ENCODE measurements at places on chromosomes 4 and X.

DNA sequence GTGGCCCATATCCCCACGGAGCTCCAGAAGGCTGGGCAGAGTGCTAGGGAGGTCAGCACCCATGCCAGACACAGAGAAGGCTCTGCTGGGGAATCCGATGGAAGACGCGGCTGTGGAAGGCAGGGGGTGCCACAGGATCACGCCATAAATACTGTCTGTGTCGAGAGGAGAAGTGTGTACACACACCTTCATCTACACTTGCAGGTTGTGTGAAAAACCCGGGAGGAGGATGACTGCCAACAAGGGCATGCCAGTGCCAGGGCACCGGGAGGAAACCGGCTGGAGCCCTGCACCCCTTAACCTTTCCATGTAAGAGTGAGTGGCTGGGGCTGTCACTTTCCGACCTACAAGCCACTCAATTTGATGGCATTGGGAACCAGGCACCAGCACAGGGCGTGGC, 31.2 kb downstream of the LETM1 start:
- H3K36me3 ChIP-seq: no peaks in the 10 kb centered on the region
- DNase-seq: no peak
- no peak overlapping the region for H3K4me3 ChIP-seq
- H3K4me1 ChIP-seq: no peaks in the 10 kb centered on the region
- no peak overlapping the region for H3K27ac ChIP-seq

DNA sequence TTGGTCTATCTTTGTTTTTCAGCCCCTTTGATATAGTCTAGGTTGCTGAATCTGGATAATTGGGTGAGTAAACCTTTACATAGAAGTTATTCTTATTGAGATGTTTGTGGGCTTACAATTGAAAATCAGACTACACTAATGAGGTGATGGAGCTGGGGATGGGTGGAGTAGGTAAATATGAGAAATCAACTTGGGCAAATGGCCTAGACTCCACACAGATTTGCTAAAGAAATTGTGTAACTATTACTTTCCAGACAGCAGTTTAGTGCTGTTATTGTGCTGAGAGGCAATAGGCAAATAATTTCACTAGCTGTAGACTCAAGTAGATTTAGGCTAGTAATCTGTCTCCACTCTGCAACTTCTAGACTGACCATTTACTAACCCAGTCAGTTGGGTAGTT, 8.2 kb downstream of the DIAPH2 start:
- H3K27me3 ChIP-seq: no peaks in the 10 kb centered on the region
- no peaks in the 10 kb centered on the region for H3K4me1 ChIP-seq
- no peak overlapping the region for H3K4me3 ChIP-seq
- H3K27ac ChIP-seq: no peak overlapping the region

GRCh38 chrX:31099536-31100090, 27.8 kb upstream of the FTHL17 start:
- no peak overlapping the region for H3K27ac ChIP-seq
- H3K4me3 ChIP-seq: no peak overlapping the region
- no peak for DNase-seq
- H3K4me1 ChIP-seq: no peaks in the 10 kb centered on the region
- no peaks in the 10 kb centered on the region for H3K36me3 ChIP-seq

- no peak for DNase-seq
- H3K4me3 ChIP-seq: no peak overlapping the region
- no peaks in the 10 kb centered on the region for H3K36me3 ChIP-seq
These were observed 26.6 kb upstream of the HTRA3 start for GRCh38 chr4:8242782-8243560.

GRCh38 chr4:14667624-14668151, 334.6 kb upstream of the CPEB2 start:
- no peaks in the 10 kb centered on the region for H3K36me3 ChIP-seq
- no peaks in the 10 kb centered on the region for H3K27me3 ChIP-seq
- no peak overlapping the region for H3K4me3 ChIP-seq
- H3K27ac ChIP-seq: no peak overlapping the region
- H3K4me1 ChIP-seq: no peaks in the 10 kb centered on the region

DNA sequence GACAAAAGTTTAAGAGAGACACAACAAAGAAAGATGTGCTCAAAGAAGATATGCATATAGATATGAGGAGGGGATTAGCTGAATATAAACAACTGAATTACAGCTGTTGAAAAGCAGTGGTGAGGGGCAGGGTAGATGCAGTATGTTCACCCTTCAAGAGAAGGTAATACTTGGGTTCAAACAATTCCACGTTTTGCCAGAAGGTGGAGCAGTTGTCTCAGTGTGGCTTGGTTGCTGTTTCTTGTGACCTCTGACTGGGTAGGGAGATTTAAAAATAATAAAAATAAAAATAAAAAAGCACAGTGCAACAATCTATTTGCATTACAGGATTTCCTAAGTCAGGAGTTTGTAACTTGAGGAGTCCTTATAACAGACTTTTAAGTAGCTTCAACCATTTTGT, 23.3 kb downstream of the PHOX2B start:
- H3K36me3 ChIP-seq: no peaks in the 10 kb centered on the region
- H3K4me1 ChIP-seq: no peaks in the 10 kb centered on the region
- H3K27me3 ChIP-seq: no peaks in the 10 kb centered on the region

- no peak overlapping the region for H3K4me3 ChIP-seq
- no peaks in the 10 kb centered on the region for H3K27me3 ChIP-seq
- H3K4me1 ChIP-seq: peaks cover 2% of the 10 kb centered on the region
- no peaks in the 10 kb centered on the region for H3K36me3 ChIP-seq
- no peak for DNase-seq
These were observed 28.7 kb downstream of the ARAP2 start for GRCh38 chr4:36215627-36216026.

GRCh38 chr4:124032035-124032434, 635.4 kb downstream of the SPRY1 start:
- H3K4me1 ChIP-seq: peaks cover 32% of the 10 kb centered on the region
- H3K27me3 ChIP-seq: no peaks in the 10 kb centered on the region

DNA sequence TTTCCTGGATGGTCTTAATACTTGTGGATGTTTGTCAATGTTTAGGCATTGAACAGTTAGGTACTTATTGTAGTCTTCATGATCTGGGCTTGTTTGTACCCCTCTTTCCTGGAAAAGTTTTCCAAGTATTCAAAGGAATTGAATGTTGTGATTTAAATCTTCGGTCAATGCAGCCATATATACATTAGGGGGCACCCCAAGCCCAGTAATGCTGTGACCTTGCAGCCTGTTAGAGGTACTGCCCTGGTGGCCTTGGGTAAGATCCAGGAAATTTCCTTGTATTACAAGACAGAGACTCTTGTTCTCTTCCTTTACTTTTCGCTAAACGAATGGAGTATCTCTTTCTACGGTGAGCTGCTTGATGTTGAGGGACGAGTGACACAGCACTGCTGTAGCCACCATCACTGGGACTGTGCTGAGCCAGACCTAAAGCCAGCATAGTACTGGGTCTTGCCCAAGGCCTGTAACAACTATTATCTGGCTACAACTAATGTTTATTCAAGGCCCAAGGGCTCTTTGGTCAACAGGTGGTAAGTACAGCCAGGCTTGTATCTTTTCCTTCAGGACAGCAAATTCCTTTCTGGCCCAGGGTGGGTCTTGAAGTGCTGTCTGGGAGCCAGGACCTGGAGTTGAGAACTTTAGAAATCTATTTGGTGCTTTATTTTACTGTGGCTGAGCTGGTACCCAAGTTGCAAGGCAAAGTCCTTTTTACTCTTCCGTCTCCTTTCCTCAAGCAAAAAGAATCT, 118.3 kb upstream of the ATOH1 start:
- H3K4me1 ChIP-seq: no peaks in the 10 kb centered on the region
- H3K4me3 ChIP-seq: no peak overlapping the region
- no peak overlapping the region for H3K27ac ChIP-seq
- no peaks in the 10 kb centered on the region for H3K36me3 ChIP-seq
- DNase-seq: no peak
- H3K27me3 ChIP-seq: no peaks in the 10 kb centered on the region

DNA sequence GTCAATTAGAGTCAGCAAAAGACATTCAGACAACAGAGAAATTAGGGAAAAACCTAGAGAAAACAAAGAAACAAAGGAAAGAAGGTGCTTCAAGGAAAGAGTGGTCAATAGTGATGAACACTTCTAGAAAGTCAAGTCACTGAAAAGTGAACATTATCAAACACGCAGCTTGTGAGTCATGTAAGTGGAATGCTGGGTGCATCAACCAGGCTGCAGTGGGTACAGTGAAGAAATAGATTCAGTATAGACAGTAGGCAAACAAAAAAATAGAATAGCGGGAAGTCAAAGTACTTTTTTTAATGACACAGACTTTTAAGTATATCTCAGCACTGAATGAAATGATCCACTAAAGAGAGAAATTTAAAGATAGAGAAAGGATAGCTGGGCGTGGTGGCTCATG, 245.8 kb downstream of the ARHGAP24 start:
- peaks cover 45% of the 10 kb centered on the region for H3K4me1 ChIP-seq
- H3K4me3 ChIP-seq: no peak overlapping the region
- peak overlapping the region; percentile 50 for H3K27ac ChIP-seq
- DNase-seq: no peak
- H3K36me3 ChIP-seq: peaks cover 5% of the 10 kb centered on the region

DNA sequence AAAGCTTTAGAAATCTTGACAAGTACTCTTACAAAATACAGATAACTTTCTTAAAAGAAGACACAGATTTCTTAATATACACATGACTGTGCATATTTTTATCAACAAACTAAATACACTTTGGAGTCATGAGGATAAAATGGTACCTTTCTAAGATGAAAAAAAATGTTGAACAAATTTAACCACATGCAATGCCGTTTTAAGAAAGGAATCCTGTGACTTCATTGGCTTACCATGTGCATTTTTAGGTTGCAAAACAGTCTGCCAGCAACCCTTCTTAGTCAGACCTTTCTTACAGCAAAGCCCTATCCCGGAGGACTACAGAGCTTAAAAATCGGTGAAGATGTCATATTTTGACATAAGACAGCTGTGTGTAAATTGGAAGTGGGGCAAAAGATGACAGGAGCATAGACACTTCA, 51.7 kb downstream of the GASK1B start:
- no peaks in the 10 kb centered on the region for H3K27me3 ChIP-seq
- no peaks in the 10 kb centered on the region for H3K36me3 ChIP-seq
- H3K4me3 ChIP-seq: peak overlapping the region; percentile 36
- peaks cover 25% of the 10 kb centered on the region for H3K4me1 ChIP-seq

GRCh38 chr4:174460684-174461083, 61.6 kb downstream of the HPGD start:
- no peaks in the 10 kb centered on the region for H3K4me1 ChIP-seq
- no peak overlapping the region for H3K27ac ChIP-seq
- no peaks in the 10 kb centered on the region for H3K36me3 ChIP-seq
- no peak overlapping the region for H3K4me3 ChIP-seq
- DNase-seq: no peak
- H3K27me3 ChIP-seq: no peaks in the 10 kb centered on the region

DNA sequence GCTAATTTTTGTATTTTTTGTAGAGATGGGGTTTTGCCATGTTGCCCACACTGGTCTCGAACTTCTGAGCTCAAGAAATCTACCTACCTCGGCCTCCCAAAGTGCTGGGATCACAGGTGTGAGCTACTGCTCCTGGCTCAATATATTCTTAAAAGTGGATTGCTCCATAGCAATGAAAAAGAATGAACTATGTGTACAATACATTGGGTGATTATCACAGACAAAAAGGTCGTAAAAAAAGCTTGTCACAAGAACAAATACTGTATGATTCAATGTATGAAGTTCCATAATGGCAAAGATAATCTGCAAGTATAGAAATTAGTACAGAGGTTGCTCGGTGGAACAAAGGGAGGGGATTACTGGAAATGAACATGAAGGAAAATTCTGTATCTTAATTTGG, 70.7 kb downstream of the REPS2 start:
- peaks cover 4% of the 10 kb centered on the region for H3K27me3 ChIP-seq
- H3K4me1 ChIP-seq: no peaks in the 10 kb centered on the region
- DNase-seq: no peak

GRCh38 chr4:118813561-118813960, 22.4 kb downstream of the SEC24D start:
- no peaks in the 10 kb centered on the region for H3K4me1 ChIP-seq
- DNase-seq: no peak
- peaks cover 6% of the 10 kb centered on the region for H3K36me3 ChIP-seq
- no peaks in the 10 kb centered on the region for H3K27me3 ChIP-seq
- no peak overlapping the region for H3K4me3 ChIP-seq

- peaks cover 3% of the 10 kb centered on the region for H3K4me1 ChIP-seq
- peaks cover 9% of the 10 kb centered on the region for H3K27me3 ChIP-seq
- DNase-seq: no peak
- H3K27ac ChIP-seq: no peak overlapping the region
- H3K36me3 ChIP-seq: no peaks in the 10 kb centered on the region
These were observed 71.8 kb downstream of the SUPT20HL2 start for GRCh38 chrX:24241822-24242648.

- peaks cover 16% of the 10 kb centered on the region for H3K27me3 ChIP-seq
- no peaks in the 10 kb centered on the region for H3K36me3 ChIP-seq
- H3K4me1 ChIP-seq: no peaks in the 10 kb centered on the region
- H3K4me3 ChIP-seq: no peak overlapping the region
These were observed 46.9 kb downstream of the SPIN2B start for GRCh38 chrX:57074458-57074857.
